ENCODE measurements at places on chromosomes 6 and 20.
A peak's percentile ranks its signal among the peaks of the same experiment; 100 is the strongest.

DNA sequence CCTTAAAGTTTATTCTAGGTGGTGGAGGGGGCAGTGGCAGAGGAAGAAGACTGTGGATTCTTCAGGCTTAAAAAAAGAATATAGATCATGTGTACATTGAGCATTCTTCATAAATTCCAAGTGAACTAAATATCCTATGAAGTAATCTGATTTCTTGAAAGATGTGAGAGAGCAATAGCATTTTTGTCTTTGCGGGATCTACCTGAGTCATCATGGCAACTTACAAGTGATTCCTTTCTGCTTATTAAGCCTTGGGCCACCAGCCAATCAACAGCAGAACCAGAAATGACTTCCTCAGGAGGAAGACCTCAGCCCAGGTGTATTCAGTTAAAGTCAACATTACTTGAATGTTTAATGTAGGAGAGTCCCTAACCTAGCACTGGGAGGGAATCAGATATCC is 756.9 kb downstream of the TFAP2A start:
- H3K27me3 ChIP-seq = no peaks in the 10 kb centered on the region
- DNase-seq = no peak
- no peak overlapping the region for H3K27ac ChIP-seq
- no peaks in the 10 kb centered on the region for H3K4me1 ChIP-seq
- H3K4me3 ChIP-seq = no peak overlapping the region
- no peaks in the 10 kb centered on the region for H3K36me3 ChIP-seq

DNA sequence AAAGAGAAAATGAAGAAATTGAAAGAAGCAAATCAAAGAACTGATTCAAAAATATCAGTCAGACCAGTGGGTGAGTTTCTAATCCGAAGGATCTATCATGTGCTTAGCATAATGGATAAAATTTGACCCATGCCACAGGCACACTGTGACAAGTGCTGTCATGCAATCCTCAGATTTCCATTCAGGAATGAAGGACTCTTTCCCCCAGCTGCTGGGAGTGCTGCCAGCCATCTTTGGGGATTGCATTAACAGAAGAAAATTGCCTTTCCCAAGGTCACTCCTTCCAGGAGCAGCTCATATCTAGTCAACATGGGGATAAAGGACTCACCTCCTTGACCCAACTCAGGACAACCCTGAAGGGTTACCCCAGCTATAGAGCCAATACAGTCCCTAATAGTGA is 316.7 kb upstream of the TBX18 start:
- H3K36me3 ChIP-seq = no peaks in the 10 kb centered on the region
- peaks cover 21% of the 10 kb centered on the region for H3K27me3 ChIP-seq
- H3K27ac ChIP-seq = no peak overlapping the region
- peaks cover 12% of the 10 kb centered on the region for H3K4me1 ChIP-seq
- H3K4me3 ChIP-seq = no peak overlapping the region
- no peak for DNase-seq

GRCh38 chr20:39813190-39813829 is 851.2 kb downstream of the DHX35 start:
- H3K27ac ChIP-seq = no peak overlapping the region
- H3K4me3 ChIP-seq = no peak overlapping the region
- no peaks in the 10 kb centered on the region for H3K27me3 ChIP-seq
- DNase-seq = no peak

DNA sequence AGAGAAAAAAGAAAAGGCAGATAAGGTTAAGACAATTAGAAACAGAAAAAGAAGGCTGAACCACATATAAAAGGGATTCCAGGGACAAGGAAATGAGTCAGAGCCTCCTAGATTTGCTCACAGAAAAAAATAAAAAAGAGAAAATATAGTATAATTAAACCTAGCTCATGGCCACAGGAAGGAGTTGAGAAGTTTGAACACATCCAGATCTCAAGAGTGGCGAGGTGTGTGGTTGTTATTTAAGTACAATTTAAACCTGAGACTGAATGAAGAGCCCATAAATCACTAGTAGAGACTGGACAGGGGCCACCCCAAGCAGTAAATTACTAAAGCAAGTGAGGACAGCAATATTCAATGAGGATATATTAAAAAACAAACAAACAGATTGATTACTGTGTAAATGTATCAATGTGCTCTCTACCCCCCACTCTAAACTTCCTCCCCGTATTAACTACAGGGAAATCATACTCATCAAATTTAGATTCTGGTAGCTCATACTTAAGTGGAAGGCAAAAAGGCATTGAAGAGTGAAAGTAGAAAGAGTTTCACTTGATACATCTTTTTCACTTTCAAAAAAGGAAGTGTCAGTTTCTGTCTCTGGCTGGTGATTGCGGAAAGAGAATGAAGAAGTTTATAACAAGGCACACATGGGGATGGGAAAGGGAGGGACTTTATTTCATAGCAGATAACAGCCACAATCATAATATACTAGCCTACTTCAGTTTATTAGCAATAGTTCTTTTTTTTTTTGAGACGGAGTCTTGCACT is 49.3 kb upstream of the SCAF8 start:
- H3K36me3 ChIP-seq = no peaks in the 10 kb centered on the region
- H3K4me3 ChIP-seq = no peak overlapping the region
- H3K4me1 ChIP-seq = no peaks in the 10 kb centered on the region
- DNase-seq = no peak
- H3K27ac ChIP-seq = no peak overlapping the region
- H3K27me3 ChIP-seq = no peaks in the 10 kb centered on the region

DNA sequence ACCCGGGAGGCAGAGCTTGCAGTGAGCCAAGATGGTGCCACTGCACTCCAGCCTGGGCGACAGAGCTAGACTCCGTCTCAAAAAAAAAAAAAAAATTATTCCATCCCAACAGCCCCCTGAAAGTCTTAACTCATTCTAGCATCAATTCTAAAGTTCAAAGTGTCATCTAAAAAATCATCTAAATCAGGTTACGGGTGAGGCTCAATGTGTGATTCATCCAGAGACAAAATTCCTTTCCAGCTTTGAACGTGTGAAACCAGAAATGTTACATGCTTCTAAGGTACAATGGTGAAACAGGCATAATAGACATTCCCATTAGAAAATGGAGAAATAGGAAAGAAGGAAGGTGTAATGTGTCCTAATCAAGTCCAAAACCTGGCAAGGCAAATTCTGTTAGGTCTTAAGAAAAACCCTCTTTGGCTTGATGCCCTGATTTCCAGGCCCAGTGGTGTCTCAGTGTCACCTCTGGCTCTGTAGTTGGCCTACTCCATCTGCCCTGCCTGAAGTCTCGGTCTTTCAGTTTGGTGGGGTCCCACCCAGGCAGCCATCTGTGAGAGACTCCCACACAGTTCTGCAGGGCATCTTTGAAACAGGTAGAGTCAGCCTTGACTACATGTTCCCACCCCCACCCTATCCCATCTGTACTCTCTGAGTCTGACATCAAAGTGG is 43.5 kb downstream of the HFE start:
- no peak for DNase-seq
- H3K27me3 ChIP-seq = no peaks in the 10 kb centered on the region
- no peak overlapping the region for H3K4me3 ChIP-seq
- H3K4me1 ChIP-seq = peaks cover 30% of the 10 kb centered on the region

- H3K27me3 ChIP-seq = no peaks in the 10 kb centered on the region
- DNase-seq = no peak
- no peak overlapping the region for H3K27ac ChIP-seq
- peak overlapping the region; percentile 52 for H3K4me3 ChIP-seq
Measured at GRCh38 chr6:26440977-26441358, 664 bp downstream of the BTN3A3 start.

DNA sequence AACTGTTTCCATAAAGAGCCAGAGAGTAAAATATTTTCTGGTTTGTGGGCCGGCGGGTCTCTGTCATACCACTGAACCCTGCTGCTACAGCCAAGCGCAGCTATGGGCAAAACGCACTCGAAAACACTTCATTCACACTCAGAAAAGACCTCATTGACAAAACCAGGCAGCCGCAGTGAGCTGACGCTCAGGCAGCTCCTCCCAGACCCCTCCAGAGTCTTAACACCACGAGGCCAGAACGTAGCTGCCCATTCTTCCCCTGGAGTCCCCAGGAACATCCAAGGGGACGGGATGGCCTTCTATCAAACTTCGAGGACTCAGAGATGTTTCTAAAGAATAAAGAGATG is 35.6 kb upstream of the ZBP1 start:
- DNase-seq = no peak
- no peak overlapping the region for H3K27ac ChIP-seq
- peaks cover 5% of the 10 kb centered on the region for H3K27me3 ChIP-seq
- H3K36me3 ChIP-seq = no peaks in the 10 kb centered on the region
